ENCODE measurements at places on chromosomes 6 and 20. TPM values are rescaled to one million over a fixed set of nuclear protein-coding genes. Genes with fewer than 3 reads are reported as not detected.
A peak's percentile ranks its signal among the peaks of the same experiment; 100 is the strongest.

The MLN gene
- total RNA-seq: not detected

DNA sequence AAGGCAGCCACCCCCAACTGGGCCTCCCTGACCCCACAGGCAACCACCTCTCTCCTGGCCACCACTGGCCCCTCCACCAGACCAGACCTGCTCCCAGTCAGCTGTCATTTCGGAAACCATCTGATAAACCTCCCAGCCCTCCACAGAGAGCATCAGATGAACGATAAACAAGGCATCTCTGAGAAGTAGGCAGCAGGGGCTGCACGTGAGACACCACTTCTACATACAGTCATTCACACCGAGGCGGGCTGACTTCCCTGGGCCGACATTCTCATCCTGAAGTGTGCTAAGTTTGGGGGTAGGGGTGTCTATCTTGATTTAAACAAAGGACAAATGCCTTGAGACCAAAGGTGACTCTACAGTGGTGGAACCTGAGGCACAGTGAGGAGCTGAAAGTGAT lies 13.8 kb downstream of the CPNE5 start:
- no peak for DNase-seq

DNA sequence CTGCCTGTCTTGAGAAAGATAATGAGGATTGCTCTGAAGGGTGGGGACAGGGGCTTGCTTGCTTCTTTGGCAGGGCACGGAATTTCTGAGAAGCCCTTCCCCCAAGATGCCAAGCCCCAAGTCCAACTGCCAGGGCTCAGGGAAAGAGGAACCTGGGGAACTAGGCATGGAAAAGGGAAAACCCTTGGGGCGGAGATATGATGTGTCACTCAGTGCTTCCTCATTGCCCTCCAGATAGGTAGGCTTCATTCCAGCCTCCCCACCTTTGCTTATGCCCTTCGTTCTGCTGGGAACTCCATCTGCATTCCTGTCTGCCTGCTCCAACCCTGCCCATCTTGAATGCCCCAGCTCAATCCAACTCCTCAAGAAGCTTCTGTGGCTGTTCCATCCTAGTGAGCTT lies 61.2 kb downstream of the VEGFA start:
- DNase-seq: no peak

DNA sequence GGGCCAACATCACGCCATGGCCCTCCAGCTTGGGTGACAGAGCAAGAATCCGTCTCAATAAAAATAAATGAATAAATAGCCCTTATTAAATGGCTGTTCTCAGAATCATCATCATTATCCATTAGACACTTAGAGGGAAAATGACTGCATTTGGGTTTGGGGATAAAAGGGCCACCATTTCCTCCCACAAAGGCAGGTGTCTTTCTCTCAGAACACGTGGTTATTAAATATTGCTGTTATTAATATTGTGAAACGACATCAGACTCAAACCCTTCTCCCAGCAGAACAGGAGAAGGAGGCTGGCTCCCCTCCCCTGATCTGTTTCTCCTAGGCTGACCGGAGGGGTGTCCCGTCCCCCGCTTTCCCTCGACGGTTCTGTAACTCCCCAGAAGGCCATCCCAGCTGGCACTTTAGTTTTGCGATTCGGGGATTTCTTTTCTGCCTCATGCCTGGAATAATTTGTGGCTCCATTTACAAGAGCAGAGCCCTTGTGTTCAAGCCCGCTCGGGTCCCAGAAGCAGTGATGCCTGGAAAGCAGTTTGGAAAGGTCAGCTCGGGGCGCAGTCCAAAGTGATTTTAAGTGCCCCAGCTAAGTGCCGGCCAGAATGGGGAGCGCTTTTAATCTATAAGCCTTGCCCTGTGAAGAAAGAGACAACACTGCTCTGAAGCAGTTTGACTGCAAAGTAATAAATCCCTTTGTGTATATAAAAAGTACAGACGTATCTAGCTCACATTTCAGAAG lies 41.9 kb downstream of the EYA2 start:
- no peak for DNase-seq

The PRDM13 gene
- total RNA-seq: 2.6 TPM

DNA sequence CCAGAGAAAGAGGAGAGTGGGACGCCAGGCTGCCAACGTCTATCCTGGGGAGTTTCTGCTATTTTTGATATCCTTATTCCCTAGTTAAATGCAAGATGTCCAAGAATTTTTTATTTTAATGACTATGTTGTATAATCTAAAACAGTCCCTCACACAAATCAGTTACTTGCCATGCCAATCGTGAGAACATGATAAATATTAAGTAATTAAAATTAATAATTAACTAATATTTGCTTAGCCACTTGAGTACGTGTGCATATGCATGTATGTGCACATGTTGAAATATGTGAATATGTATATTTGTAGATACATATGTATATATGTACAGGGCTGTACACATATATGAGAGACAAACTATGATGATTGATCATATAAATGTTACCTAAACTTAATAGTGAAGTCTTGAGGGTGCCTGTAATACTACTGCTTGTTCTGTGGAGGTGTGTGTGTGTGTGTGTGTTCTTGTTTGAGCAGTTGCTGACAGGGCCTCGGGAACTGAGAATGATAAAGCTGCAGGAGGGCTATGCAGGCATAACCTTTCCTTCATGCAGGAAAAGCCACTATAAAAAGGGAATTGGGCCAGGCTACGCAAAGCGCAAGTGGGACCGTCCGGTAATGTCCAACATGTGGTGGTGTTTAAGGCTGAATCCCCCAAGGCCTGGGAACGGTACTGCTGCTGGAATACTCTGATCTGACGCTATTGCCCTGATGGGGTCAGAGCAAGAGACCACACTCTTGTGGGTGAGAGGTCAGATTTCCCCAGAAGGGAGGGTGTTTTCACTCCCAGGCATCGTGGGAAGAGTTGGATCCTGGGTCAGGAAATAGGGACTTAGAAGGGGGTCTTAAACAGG lies 148.3 kb upstream of the TBX18 start:
- DNase-seq: no peak

The THBS2 gene
- total RNA-seq: 0.16 TPM

The ELMO2 gene
- total RNA-seq: 44.9 TPM

The TINAG gene
- total RNA-seq: not detected

DNA sequence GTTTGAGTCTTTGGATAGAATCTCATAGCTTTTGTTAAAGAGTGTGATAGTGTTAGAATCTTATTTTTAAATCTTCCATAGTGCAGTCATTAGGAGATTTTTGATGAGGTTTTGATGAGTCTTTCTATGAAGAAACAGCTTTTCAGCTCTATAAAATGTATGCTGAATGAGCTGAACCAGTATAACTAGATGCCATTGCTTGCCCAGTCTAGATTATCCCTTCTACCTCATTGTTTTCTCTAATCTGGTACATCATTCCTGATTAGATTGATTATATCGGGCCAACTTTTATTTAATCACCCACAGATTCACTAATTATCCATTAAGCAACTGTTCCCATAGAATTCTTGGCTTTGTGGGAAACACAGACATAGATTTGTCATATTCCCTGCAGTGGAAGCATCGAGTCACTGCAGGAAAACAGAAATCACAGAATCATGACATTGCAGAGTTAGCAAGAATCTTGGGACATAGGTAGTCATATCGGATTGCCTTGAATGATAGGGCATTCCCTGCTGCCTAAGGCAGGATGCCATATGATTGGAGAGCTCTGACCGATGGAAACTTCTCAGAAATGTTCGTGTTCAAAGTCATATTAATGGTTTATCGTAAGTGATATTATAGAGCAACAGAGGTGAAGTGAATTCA lies 882.7 kb upstream of the FLRT3 start:
- peak; percentile 51 for DNase-seq

GRCh38 chr6:52341561-52342260 lies 20.2 kb upstream of the PAQR8 start:
- no peak for DNase-seq

The SCAND1 gene
- 65.0 TPM for total RNA-seq

The TSBP1 gene
- not detected for total RNA-seq

The CHRNA4 gene
- total RNA-seq: not detected

DNA sequence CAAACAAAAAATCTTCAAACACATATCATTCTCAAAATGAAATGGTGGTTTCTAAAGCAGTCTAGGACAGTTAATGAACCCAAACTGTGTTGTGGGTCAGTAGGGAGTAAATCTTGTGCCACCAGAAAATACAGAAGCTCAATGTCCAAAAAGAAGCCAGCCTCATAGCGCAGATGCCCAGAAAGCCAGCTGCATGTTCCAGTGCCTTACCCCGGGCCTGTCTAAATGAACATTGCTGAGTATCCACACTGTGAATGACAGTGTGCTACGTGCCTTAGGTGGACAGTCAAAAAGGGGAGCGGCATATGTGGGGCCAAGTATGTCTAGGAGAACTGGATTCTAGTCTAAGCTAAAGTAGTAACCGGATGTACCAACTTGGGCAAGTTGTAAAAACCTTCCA lies 10.9 kb downstream of the FYN start:
- no peak for DNase-seq

- DNase-seq: no peak
Measured at GRCh38 chr20:59781226-59781625, 152.2 kb downstream of the SYCP2 start.

DNA sequence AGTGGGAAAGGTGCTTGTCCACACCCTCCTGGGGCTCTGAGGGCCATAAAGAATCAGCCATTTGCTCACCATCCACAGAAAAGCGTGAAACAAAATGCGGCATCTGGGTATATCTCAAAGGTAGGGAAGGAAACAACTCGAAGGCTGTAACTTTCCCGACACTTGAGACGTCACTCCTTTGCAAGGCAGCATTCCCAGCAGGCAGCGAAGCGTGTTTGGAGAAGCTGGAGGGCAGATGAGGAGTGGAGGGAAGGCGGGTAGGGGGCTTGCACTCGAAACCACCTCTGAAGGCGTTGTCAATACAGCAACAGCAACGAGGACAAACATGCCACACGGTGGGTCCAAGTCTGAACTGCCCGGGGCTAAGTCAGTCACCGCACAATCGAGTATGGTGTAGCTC lies 98.4 kb downstream of the FOXC1 start:
- DNase-seq: no peak

DNA sequence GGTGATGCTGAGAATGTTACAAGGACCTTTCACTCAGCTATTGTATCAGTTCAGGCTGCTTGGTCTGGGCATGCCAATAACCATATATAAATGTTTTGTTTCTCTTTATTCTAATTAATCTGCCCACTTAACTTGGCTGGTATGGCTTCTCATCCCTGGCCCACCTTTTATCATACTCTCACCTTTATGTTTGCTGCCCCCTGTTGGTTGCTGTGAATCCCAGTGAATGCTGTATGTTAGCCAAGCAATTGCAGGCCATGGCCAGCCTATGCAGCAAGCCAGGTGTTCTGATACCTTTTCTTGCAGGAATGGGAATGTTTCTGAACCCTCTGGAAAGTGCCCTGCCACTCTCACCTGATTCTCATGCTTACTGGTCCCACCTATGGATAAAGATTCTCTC lies 54.6 kb downstream of the PCSK2 start:
- DNase-seq: peak; percentile 78

DNA sequence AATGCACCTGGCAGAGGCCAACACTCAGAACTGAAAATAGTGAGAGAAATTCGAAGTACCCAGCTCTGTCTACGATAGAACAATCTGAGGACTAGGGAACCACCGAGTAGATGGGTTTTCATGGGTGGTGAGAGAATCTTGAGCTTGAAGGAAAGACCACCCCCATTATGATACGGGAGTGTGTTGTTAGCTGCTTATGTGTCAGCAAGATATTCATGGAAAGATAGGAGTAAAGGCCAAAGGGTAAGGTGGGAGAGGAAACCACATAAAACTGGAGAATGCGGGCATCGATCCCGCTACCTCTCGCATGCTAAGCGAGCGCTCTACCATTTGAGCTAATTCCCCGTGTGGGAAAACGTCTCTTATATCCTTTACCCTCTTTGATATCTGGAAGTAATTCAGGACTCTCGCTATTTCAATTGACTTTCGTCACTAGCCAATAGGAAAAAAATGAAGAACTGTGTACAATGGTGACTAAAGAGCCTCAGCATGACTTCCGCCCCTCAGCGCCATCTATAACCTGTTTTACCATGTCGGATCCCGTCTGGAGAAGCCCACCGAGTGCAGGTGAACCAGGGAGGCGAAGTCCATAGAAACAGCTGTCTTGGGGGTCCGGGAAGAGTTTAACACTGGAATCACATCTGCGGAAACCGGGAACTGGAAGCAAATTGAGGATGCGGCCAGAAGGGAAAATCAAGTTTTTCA lies 25.0 kb upstream of the ABT1 start:
- DNase-seq: peak; percentile 97

DNA sequence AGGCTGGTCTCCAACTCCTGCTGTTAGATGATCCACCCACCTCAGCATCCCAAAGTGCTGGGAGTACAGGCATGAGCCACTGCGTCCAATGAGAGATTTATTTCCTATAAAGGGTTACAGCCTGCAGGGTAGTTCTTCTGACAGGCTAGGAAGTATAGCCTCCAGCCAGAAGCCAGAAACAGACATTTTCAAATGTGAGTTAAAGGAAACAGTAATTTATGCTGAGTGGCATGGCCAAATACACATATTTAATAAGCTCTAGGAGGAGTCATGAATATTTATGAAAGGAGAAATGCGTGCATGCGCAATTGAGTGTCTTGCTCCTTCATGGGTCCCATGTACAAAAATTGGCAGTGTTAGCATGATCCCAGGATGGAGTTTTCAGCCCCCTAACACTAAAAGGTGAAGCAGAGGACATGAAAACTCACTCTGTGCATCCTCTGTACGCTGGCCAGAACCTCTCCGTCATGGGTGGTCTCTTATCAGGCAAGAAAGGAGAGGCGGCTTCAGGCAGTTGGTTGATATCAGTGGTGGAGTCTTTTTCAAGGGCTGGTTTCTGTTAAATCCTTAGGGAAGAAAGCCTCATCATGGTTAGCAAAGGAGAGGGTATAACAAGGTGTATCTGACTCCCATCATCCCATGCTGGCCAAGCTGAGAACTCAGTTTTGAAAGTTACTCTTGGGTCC lies 21.3 kb upstream of the PDCD2 start:
- no peak for DNase-seq

GRCh38 chr20:58229198-58229798 lies 845 bp upstream of the ANKRD60 start:
- no peak for DNase-seq

DNA sequence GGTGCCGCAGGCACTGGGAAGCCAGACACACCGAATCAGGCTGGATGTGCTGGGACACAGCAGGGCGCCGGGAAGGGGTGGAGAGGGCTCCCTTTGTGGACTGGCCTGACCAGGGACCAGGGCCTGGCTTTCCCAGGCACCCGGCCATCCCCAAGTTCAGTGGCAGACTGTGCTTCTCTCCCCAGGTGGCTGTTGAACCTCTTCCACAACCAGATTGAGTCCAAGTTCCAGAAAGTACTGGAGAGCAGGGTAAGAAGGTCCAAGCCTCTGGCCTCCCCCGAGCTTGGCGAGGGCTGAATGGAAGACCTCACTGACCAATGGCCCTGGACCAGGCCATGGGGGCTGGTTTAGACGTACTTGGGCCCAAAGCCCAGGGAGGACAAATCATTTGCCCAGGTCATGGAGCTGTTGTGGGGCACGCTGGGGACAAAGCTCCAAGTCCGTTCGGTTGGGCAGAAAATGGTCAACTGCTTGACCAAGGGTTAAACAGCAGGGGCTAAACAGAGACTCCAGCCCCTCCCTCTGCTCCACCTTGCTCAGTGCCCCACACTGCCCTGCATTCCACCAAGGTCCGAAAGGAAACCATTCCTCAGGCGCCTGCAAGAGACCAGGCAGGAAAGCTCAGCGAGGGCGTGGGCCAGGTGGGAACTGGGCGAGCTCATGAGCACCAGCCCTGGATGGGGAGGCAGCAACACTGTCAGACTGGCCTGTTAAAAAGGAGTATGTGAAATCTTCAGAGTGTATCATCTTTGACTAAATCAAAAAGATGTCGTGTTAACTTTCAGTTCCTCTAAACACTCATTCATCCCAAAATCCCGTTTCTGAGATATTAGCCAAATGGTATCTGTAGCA lies 9.1 kb downstream of the LBP start:
- no peak for DNase-seq
